Cortex of kidney (tissue), 1 donor: ENCODE measurements at places on chromosomes 6 and 20.

DNA sequence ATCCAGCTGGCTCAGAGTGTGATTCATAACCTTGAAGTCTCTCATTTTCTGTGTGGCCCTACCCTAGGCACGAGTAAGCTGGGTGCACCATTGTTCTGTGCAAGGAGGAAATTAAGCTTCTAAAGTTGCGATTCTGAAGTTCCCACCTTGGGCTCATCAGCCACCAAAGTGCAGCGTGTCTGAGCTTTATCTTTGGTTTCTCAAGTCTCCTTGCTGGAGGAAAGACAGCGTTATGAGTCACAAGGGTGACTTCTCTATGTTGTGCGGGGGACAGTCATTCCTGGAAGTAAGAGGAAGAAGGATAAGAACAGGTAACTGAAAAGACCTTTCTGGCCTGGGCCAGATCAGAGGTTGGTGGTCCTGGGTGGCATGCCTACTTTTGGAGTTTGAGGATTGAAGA lies 16.8 kb downstream of the MRAP2 start:
- DNase-seq: no peak

GRCh38 chr20:60139663-60140446 lies 181.6 kb downstream of the CDH26 start:
- no peak for DNase-seq

DNA sequence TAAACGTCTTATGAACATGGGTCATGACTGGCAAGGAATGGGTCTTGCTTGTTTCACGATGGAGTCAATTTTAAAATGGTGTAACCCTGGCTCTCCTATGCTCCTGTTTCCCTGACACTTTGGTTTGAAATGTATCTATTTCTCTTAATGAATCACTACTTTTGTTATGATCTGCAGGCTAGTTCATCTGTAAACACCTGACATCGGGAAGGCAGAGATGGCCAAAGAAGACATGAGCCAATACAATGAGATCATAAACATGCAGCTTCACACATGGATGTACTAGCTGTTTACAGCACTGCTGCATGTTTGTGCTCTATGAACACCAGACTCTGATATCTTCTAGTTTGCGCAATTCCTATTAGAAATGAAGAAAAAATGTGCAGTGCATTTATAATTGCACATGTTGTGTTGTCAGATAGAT lies 11.0 kb upstream of the RAD21L1 start:
- no peak for DNase-seq

GRCh38 chr6:125020385-125020784 lies 58.1 kb downstream of the RNF217 start:
- no peak for DNase-seq

- no peak for DNase-seq
These were observed 9.3 kb upstream of the DUSP22 start for GRCh38 chr6:282867-283416.

- no peak for DNase-seq
These were observed 186.5 kb downstream of the PDE7B start for GRCh38 chr6:136037876-136038460.

DNA sequence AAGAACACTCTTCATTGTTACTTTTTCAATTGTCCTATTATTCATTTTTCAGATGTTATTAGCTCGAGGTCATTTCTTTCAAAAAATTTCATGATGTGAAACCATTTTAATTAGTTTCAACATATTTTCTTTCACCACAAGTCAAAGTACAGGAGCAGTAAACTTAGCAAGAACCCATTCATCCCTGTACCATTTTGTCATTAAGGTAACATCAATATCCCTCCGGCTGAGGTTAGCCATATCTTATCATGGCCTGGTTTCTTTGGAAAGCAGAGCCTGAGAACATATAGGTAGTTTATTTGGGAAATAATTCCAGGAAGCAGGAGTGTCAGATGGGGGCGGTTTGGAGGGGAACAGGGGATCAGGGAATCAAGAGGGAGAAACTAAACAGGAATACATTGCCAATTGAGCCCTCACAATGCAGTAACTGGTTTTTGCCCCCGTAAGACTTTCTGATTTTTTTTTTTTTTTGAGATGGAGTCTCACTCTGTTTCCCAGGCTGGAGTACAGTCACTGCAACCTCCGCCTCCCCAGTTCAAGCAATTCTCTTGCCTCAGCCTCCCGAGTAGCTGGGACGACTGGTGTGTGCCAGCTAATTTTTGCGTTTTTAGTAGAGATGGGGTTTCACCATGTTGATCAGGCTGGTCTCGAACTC lies 83.7 kb downstream of the MKKS start:
- no peak for DNase-seq

- no peak for DNase-seq
These were observed 265.4 kb downstream of the RIMS1 start for GRCh38 chr6:72151742-72152141.

GRCh38 chr20:61819921-61820825 lies 245.5 kb downstream of the TAF4 start:
- DNase-seq: no peak

DNA sequence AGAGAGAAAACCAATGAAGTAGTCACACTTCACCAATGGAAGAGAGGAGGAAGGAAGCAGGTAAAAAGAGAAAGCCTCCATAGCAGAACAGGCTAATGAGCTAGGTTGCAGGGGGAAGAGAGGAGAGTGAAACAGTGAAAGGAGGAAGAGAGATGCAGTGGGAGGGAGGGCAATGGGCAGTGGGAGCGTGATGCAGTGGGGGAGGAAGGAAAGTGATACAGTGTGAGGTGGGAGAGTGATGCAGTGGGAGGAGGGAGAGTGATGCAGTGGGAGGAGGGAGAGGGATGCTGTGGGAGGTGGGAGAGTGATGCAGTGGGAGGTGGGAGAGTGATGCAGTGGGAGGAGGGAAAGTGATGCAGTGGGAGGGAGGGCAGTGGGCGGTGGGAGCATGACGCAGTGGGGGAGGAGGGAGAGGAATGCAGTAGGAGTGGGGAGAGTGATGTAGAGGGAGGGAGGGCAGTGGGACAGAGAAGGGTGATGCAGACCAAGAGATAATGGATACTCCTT lies 29.7 kb downstream of the COL12A1 start:
- no peak for DNase-seq

DNA sequence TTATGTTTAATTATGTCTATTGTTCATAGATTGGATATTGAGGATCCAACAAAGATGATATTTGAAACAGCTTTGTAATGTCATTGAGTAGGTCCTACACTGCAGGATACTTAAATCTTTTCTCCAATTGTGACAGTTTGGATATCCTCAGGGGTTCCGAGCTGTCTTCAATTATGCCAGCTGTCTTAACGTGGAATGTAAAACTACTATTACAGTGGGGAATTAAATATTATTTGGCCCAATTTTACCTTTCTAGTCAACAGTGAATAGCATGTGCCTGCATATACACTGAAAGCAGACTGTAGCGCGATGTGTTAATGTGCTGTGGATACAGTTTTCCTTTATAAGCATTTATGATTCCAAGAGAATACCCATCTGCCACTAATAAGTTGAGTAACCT lies 156.9 kb downstream of the GRIK2 start:
- DNase-seq: no peak

GRCh38 chr6:7561153-7561964 lies 19.9 kb downstream of the DSP start:
- DNase-seq: no peak

DNA sequence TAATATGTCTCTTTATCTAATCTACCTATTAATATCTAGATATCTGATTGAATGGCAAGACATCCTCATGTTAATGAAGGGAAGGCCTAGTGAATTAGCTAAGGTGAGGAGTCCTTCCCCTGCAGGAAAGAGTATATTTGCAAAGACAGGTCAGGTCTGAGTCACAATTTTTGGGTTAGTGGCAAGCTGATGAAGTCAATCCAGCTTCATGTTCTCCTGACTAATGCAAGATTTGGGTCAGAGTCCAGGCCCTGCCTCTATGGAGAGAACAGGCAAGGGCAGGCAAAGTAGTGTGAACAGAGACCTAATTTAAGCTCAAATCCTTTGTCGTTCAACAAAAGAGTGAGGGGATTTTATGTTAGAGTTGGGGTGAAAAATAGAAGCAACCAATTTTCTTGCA lies 496.7 kb downstream of the BMP2 start:
- DNase-seq: no peak

- DNase-seq: no peak
These were observed 2.9 kb downstream of the PKIG start for GRCh38 chr20:44585057-44585963.

- no peak for DNase-seq
These were observed 75.2 kb upstream of the SMIM28 start for GRCh38 chr6:138302554-138302953.

- no peak for DNase-seq
These were observed 612 bp downstream of the ADAT2 start for GRCh38 chr6:143449714-143450452.

DNA sequence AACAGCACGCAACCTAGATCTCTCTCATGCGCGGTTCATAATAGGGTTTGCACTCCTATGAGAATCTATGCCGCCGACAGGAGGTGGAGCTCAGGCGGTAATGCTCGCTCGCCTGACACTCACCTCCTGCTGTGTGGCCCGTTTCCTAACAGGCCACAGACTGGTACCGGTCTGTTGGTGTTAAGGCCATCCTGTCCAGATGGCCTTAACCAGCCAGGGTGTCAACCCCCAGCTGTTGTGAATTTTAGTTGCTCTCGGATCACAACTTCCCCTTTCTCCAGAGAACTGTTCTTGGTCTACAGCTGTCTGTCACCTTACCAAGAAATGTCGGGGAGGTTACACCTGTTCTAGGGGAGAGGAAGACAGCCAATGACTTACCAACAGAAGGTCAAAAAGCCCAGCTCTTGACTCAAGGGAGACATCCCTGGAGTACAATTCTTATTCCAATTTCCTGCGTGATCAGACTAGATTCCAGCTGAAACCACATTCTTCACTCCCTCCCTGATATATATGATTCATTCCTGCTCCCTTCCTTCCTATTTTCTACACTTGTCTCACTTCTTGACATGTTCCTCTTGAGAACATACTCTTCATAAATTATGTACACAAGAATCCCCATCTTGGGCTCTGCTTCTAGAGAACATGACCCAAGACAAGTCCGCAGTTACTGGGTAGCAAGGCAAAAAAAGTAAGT lies 23.1 kb upstream of the DNAAF9 start:
- no peak for DNase-seq

DNA sequence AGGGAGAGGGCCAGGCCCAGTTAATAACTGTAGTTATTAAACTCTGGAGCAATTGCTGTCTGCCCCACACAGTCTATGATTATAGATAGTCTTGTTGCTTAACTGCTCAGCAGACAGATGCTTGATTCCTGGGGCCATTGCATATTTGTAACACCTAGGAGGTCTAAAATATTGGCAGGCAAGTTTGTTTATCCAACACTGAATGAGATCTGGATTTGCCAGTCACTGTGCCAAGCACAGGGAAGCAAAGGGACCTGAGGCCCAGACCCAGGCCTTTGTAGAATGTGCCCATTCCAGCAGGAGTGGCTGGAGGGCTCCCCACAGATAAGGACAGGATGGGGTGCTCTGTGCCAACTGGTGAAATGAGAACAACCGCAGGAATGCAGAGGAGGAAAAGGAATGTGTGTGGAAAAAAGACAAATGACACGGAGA lies 17.6 kb upstream of the ENTPD6 start:
- no peak for DNase-seq

DNA sequence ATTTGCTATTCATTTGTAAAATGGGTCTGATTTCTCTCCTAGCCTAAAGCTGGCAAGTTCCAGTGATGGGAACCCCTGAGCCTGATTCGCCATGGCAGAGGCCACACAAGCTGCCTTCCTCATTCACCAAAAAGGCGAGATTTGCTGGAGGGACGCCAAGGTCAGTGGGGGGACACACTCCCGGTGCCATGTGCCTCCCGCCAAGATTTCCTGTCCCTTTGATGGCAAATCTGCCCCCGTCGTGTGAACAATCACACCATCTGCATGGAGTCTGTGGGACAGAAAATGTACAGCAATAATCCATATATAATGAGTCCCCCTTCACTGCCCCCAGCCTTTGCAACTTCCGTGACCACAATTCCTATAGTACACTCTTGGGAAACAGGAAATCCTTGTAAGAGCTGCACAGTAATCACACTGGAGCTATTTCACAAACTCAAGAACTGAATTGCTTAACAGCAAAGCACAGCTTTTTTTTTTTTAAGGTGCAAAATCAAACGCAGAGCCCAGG lies 15.7 kb upstream of the IGF2R start:
- no peak for DNase-seq

DNA sequence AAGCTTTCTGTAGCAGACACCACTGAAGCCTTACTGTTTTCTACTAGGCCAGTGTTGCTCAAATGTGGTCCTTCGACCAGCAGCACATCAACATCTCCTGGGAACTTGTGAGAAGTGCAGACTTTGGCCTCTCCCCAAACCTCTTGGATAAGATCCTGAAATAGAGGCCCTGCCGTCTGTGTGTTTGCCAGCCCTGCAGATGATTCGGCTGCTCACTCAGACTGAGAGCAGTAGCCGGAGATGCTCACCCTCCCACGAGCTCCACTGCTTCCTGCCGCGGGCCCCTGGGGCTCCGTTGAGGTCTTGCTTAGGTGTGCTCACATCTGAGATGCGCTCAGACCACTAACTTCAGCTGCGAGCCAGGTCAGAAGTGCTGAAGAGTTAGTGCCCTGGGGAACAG lies 129.5 kb upstream of the SSTR4 start:
- no peak for DNase-seq

GRCh38 chr20:37311710-37312355 lies 22.4 kb downstream of the MANBAL start:
- DNase-seq: no peak

DNA sequence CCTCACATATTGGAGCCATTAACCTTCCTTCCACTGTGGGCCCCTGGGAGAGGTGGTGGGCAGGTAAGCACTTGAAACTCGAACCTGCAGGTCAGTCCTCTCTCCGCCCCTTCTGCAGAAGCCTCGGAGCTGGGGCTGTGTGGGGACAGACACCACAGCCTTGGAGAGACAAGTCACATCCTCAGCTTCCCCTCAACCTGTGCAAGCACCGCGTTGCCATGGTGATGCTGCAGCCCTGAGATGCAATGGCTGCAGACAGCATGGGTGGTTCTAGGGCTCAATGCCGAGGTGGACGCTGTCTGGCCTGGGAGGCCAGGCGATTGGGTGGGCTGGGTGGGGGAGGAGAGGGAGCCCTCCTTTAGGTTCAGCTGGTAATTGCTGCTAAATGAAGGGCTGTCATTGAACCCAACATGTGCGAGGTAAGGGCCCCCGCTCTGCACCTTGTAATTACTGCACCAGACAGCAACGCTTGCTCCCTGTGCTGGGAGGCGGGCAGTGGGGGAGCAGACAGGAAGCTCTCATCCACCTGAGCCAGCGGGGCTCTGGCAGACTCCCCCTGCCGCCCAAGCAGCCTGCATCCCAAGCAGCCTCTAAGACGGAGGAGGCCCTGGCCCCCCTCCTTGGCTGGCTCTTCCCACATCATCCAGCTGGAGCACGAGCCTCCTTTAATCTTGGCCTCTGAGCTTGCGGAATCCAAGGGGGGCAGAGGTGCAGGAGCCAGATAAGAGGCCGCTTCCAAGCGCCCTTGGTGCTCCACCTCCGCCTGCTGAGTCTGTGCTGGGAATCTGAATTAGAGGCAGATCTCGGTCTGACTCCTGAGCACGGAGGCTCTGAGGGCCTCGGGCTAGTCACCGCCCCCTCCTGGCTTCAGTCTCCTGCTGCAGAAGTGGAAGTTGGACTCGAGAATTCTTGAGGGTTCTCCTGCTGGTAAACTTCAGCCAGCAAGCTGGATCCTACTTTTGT lies 39.8 kb upstream of the CDH22 start:
- no peak for DNase-seq
